Fibroblast of skin of scalp (primary cell): ENCODE measurements at places on chromosomes 1 and 21.

DNA sequence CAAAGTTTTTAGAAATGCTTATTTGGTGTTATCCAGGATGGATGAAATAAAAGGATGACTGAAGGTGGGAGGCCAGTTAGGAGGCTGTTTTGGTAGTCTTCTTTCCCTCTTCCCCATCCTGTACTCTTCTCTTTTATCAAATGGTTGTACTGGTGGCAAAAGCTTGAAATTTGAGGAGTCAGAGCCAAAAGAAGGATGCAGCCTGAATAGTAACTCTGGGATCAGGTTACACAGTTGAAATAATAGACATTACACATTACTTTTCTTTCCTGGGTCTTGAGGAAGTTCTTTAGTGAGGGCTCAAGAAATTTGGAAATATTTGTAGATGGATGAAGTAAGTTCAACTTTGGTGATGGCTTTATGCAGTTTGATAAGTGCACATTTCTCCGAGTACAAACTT lies 108.6 kb downstream of the GPR52 start:
- no peak for DNase-seq

DNA sequence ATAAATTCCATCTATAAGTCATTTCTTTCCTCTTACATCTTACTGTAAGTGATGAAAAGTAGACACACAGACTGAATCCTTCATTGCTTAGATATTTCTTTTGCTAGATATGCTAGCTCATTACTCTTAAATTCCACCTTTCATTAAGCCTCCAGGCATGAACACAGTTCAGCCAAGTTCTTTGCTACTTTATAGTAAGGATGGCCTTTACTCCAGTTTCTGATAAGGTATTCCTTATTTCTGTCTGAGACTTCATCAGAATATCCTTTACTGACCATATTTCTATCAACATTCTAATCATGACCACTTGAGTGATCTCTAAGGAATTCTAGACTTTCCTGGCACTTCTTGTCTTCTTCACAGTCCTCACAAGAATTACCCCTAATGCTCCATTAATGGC lies 191.7 kb upstream of the KCTD3 start:
- DNase-seq, result peak; percentile 29

DNA sequence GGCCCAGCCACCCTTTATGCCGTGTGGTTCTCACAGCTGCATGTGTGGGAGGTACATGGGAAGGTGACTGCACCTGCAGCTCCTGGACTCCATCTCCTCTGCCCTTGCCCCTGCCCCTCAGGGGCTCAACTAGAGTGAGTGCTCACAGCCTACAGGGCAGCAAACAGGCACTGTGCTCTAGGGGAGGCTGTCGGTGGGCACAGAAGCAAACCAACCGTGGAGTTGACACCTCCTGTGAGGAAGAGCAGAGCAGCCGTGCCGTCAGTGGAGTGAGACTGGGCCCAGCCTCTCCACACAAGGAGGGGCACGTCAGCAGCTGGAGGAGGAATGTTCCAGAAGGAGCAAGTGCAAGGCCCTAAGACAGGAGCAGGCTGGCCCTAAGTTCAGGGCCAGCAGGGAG lies 32.7 kb downstream of the BMP8A start:
- DNase-seq, result no peak

DNA sequence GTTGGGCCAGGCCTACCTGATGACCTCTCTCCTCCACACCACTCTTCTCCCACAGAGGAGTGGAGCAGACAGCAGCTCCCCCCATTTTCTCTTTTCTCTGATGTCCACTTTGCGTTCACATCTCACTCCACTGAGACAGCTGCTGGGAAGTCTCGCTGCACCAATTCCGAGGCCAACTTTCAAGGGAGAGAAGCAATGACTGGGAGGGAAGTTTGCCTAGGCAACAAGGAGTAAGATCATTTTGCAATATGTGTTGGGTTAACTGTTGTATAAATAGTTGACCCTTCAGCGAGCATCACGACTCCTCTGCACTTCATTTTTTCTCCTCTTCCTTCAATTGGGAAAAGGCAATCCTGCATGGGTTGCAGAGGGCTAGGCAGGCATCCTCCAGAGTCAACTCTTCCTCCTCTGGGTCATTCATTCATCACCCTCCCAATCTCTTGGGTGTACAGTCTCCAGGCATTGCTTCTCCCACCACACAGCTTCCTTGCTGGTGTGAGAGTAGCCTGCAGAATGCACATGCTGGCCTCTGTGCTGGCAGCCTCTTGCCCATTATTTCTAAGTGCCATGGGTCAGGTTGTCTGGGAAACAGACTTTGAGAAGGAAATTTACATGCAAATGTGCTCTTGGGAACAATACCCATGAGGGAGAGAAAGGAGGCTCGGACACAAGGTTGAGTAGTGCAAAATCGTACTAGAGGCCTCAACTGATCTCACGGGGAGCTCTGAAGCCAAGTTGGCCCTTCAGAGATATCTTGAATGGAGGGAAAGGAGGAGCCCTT lies 75.8 kb upstream of the BCAR3 start:
- no peak for DNase-seq

DNA sequence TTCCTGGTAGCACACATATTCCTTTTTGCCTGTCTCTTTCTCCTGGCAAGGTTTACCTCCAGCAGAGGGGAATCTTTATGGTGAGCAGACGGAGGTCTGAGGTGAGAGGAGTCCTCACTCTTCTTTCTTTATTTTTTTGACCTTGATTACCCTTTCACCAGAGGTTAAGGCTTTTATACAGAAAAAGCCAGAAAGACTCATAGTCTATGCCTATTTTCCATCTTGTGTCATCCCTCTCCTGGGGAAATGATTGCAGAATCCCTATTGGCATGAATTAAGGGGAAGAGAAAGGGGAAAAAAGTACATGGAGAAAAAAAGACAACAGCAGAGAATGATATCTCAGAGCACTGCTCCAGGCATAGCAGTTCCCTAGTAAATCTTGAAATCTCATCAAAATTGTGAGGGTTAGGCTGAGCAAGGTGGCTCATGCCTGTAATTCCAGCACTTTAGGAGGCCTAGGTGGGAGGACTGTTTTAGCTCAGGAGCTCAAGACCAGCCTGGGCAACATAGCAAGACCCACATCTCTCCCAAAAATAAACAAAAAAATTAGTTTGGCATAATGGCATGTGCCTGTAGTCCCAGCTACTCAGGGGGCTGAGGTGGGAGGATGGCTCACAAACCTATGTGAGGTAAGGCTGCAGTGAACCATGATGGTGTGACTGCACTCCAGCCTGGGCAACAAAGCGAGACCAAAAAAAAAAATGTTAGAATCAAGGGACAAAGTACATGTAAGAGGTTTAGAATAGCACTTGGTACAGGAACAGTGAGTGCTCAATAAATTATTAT lies 1.2 kb upstream of the XPR1 start:
- DNase-seq, result no peak

- DNase-seq, result peak; percentile 38
Observed at GRCh38 chr1:30106125-30106524, 617.3 kb downstream of the MATN1 start.

DNA sequence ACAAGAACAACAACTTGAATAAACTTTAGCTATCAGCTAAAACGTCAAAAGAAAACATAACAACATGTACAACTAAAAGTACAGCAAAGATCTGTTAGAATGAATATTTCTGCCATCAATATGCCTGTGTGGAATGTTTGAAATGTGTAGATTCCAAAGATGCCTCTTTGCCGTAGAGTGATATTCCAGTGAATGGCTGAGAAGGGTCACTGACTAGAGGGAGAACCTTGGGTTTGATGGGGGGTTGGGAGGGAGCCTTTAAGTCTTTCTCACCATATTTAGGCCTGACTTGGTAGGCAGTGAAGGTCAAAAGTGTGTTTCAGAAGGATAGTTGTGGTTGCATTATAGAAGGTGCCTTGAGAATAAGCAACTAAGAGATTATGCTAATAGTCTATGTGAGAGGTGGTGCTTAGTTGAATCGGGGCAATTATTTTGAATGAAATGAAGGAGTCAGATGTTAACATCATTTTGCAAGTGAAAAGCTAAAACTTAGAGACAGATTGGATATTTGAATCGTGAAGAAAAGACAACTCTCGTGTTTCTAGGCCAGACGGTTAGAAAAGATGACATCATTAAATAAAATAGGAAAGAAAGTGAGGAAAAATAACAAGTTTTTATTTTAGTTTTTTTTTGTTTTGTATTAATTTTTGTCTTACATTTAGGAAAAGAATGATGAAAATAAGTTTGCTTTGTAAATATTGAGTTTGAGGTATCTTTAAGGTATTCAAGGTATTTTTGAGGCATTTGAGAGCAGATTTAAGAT lies 53.8 kb downstream of the PLA2G4A start:
- peak; percentile 60 for DNase-seq

DNA sequence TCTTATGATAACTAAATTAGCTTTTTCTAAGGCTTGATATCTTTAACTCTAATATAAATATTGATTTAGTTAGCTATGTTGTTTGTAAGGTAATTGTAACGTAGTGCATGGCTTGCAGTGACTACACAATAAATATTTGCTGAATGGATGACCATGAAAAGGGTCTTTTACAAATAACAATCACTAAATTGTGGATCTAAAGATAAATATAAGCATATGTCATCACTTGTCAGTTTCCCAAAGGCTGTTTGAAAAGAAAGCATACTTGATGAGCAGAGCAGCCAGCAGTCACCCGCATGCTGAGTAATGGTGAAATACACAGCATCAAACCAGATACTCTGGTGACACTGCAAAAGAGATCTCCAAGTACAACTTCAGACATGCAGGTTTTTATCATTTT lies 92.5 kb upstream of the FMN2 start:
- DNase-seq, result no peak

DNA sequence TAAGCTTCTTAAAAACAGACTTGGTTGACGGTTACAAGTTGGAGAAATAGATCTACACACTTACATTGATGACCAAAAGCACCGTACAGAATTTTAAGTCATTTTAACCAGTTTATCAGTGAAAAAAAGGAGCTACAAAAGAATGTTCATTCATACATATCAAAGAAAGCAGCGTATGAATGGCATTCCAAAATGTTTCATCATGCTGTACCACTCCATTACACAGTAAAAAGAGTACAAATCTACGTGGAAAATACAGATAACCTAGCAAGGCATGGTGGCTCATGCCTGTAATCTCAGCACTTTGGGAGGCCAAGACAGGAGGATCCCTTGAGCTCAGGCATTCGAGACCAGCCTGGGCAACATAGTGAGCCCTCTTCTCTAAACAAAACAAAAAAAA lies 40.3 kb downstream of the ZZZ3 start:
- peak; percentile 20 for DNase-seq

GRCh38 chr1:58809325-58810010 lies 25.6 kb upstream of the JUN start:
- DNase-seq, result peak; percentile 89

GRCh38 chr1:94095112-94095637 lies 25.8 kb downstream of the ABCA4 start:
- DNase-seq, result peak; percentile 90

DNA sequence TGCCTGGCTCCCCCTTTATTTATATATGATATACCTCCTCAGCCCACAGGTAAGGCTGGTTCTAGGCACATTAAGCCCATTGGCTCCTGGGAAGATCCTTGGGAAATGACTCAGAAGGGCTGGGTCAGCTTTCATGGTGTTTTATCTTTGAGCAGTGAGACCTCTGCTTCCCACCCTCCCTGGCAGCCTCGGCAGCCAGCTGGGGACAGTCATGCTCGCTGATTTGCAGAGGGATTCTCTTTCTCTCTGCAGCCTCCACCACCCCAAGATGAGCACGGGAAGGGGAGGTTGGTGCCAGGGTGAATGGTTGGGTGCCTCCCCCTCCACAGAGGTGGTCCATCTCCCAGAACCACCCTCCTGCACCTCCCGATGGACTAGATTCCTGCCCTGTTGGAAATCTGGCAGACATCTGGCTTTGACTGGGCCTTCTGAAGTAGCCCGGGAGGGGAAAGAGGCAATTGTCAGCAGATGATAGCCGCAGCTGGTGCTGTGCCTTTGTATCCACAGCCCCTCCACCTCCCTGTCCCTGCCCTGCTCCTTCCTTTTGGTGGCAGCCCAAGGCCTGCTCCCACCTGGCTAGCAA lies 24.6 kb downstream of the IER5 start:
- DNase-seq, result peak; percentile 38

DNA sequence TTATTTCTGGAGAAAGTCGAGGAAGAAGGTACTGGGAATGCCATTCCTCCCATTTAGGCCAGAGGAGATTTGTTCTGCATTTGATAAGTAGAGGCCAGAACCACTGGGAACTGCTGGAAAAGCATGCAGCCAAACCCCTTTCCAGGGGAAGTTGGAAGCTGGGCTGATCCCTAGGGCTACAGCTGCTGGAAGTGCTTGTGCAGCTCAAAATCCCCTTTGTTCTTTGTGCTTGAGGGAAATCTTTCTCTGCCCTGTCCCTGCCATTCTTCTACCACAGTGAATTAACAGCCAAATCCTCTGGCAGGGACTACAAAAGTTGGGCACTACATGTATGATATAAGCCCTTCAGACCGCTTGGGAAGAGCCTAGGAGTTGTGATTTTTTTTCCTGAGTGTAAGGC lies 734.1 kb downstream of the LRRIQ3 start:
- DNase-seq, result no peak

DNA sequence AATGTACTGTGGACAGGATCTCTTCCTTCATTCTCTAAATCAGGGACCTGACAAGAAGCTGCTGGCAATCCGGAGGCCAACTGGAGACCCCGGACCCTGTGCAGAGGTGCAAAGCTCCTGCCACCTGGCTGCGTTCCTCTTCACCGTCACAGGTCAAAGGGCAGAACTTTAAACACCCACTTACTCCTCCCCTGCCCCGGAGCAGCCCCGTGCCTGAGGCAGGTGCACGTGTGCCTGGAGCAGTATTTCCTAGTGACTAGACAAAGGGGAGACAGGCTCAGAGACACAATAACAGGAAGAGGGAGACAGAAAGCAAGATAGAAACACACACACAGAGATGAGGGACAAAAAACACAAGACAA lies 6.6 kb upstream of the PIGC start:
- DNase-seq, result no peak

- no peak for DNase-seq
Observed at GRCh38 chr1:15218287-15219279, 28.4 kb upstream of the FHAD1 start.

DNA sequence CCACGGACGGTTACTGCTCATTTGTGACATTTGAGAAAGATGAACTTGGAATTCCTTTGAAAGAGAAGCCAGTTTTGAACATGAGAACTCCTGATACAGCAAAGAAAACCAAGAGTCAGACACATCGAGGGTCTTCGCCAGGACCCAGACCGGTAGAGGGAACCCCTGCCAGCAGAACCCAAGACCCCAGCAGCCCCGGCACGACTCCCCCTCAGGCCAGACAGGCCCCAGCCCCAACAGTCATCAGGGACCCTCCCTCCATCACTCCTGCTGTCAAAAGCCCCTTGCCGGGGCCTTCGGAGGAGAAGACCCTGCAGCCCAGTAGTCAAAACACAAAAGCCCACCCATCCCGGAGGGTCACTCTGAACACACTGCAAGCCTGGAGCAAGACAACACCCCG lies 27.7 kb downstream of the CHAF1B start:
- DNase-seq, result no peak

GRCh38 chr1:3677484-3677883 lies 25.2 kb downstream of the TP73 start:
- no peak for DNase-seq

- no peak for DNase-seq
Observed at GRCh38 chr1:219443763-219444162, 169.1 kb downstream of the ZC3H11B start.

GRCh38 chr1:101356604-101357443 lies 120.0 kb downstream of the S1PR1 start:
- no peak for DNase-seq
